Central memory CD8-positive, alpha-beta T cell (primary cell): ENCODE measurements at places on chromosomes 2 and 18.

DNA sequence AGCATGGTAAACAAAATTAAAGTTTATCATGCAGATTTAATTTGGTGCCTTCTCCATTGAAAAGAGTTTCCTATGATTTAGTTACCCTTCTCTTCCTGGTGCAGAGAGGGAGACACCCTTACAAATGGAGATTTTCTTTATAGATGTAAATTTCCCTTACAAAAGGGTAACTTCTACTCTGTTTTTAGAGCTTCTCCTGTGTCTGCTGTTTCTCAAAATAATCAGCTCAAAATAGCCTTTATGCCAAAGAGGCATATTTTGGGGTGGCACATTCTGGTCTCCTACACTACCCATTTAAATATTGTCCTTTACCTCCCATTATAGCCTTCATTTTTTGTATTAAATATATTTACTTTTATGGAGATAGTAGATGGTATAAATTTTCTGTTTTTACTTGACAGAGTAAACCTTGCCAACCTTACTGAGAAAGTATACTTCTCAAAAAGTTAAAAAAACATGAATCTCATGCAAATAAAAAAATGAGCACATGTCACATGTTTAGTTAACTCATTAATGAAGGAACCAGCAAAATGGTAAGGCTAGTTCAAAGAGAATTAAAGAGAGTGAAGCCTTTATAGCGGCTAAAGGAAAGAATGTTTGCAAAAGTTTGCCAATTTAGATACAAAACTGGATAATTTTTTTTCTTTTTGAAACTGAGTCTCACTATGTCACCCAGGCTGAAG lies 83.3 kb upstream of the MSH6 start:
- no peak for DNase-seq

- DNase-seq: no peak
Measured at GRCh38 chr2:189602233-189602632, 21.6 kb upstream of the SLC40A1 start.

DNA sequence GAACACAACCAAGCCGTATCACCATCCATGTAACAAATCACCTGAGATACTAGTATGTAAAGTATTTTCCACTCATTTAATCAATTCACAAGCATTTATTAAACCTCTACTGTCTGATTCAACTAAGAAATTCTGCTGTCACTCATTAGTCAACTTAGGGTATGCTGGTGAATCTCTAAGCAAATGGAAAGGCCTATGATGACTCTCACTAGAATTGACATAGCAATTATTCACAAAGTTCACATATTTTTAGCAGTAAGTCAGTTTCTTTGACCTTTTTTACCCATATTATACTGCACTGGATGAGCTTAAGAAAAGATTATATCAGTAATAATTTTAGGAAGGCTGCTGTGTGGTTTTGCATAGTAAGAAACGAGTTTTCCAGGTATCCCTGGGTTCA lies 130.1 kb downstream of the SLC8A1 start:
- no peak for DNase-seq

GRCh38 chr18:6203791-6204190 lies 210.9 kb downstream of the L3MBTL4 start:
- DNase-seq: no peak

DNA sequence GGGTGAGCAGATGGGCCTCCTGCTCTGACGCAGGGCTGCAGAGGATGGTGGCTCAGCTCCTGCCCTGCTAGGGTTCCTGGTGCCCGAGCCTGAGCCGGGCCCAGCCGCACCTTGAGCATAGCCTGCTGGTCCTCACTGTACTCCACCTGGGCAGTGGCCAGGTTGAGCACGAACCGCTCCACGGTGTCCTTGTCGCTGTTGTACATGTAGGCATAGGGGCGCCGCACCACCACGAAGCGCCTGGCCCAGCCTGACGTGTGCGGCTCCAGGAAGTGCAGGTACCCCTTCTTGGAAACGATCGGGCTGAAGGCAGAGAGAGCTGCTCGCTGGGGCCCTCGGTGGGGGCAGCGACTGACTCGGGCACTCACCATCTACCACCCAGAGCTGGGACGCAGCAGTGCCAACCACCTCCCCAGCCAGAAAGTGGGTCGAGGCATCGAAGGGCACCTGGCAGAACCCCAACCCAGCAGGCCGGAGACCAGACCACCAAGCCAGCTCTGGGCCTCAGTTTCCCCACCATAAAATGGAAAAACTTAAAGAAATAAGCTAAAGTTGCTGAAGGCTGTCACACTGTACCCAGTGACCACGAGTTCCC lies 27.3 kb downstream of the AQP12A start:
- DNase-seq: no peak

GRCh38 chr2:203849010-203849409 lies 18.6 kb upstream of the CTLA4 start:
- DNase-seq: no peak

DNA sequence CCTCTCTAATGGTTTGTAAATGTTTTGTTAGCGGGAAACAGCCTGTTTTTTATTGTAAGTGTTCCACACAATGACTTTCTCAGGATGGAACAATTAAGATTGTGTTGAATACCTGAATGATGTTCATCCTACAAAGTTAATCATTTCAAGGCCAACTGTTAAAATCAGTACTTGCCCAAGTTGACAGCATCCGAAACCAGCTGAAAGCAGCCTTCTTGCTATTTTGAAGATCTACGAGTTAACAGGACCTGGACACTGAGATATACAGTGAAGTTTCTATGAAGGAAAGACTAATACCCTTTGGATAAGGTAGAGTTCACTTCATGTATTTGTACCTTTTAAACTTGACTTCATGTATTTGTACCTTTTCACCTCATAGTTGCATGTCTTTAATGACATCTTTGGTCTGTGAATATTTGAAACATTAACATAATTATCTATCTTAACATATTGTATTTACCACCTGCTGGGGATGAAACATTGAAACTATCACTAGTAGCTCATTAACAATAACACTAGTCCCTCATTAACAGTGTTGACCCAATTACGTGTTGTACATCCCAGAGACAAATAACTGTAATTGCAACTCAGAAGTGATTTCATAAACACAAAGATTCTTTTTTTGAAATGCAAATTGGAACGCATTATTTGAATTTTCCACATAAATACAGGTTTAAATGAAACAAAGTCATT lies 556.0 kb upstream of the MEX3C start:
- no peak for DNase-seq

DNA sequence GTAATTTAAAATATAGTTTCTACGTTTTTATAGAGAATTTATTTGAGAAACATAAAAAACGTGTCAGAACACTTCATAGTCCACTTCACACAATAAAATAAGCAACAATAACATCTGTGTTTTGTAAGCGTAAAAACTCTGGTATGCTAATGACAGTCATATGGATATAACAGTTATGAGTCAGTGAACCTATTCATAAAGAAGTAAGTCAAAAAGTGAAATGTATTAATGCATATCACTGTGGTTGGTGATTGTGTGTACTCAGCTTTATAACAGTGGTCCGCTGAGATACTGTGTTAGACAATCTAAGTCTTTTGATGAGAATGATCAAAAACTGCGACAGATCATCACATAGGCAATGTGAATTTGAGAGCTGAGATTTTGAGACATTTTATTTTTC lies 153.2 kb downstream of the WDR7 start:
- DNase-seq: no peak

DNA sequence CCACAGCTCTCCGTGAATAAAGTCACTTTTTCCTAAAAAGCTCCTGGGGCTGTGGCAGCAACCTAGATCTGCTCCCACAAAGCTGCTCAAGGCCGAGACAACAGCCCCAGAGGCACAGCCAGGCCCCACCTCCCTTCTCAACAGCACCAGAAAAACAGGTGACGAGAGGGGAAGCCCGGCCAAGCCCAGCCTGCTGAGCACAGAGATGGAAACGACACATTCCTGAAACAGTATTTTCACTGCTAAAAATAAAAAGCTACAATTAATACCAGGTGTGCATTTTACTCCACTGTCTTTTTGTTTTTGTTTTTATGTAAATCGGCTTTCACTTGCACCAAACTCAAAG lies 199.3 kb downstream of the HDAC4 start:
- DNase-seq: no peak

DNA sequence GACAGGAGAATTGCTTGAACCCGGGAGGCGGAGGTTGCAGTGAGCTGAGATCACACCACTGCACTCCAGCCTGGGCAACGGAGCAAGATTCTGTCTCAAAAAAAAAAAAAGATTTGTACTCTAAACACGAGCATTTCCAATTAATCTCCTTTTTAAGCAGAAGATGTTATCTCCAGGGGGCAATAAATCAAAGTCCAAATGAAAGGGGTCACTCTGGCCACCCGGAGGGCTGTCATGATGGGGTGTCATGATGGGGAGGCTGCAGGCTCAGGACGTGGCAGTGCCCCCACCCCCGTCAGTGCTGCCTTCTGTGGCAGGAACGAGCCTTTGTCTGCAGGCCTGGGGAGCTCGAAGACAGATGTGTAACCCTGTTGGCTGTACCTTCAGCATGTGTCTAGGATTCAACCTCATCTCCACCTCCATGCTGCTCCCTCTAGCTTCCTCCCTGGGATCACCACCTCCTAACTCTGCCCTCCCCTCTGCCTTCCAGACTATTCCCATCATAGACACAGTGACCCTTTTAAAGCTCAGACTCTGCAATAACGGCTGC lies 76.9 kb upstream of the YWHAQ start:
- DNase-seq: no peak

- no peak for DNase-seq
Measured at GRCh38 chr18:57141208-57142129, 5.4 kb upstream of the BOD1L2 start.

GRCh38 chr2:677056-677958 lies at the start of gene TMEM18:
TMEM18 (minus strand) TSS chr2:677406; CDS start chr2:677345, 61 bp downstream.
- DNase-seq: peak; percentile 99

- DNase-seq: no peak
Measured at GRCh38 chr18:69945220-69946114, 2.2 kb downstream of the CD226 start.

GRCh38 chr18:44588508-44588907 lies 92.2 kb upstream of the SETBP1 start:
- DNase-seq: no peak

DNA sequence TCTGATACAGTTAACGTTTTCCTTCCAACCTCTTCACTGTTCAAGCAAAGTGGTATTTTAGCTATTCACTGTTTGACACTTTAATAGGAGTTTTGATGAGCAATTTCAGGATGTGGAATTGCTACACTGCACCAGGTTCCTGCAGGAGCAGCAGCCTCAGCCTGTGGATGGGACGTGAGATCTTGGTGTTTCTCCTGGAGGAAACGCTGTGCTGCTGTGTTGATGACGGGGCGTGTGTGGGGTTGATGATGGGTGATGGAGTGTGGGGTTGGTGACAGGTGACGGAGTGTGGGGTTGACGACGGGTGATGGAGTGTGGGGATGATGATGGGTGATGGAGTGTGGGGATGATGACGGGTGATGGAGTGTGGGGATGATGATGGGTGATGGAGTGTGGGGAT lies 98.9 kb downstream of the RTP5 start:
- no peak for DNase-seq

DNA sequence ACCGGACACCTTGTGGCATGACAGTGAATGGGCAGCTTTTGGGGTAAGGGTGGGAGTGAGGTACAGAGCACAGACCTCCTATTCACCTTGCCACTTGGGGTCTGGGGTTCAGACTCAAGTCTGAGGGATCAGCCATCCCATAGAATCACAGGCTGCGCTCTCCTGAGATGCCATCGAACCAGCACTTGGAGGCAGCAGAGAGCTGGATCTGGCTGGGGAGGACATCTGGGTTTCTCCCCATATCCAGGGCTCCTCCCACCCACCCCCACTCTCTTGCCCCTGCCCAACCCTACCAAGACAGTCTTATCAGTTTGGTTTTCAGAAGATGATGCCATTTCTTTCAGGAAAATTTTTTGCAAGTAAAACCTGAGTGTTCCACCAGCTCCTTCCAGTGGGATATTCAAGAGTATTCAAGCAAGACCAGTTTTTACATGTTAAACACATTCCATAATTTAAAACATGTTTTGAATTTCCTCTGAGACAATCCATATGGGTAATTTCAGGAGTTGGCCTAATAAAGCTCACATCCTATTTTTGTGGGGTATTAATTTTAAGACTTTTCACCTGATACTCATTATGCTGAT lies 29.2 kb upstream of the TEX44 start:
- DNase-seq: no peak

- no peak for DNase-seq
Measured at GRCh38 chr2:45895241-45895861, 243.9 kb downstream of the PRKCE start.

GRCh38 chr2:199471443-199472057 lies 13.8 kb upstream of the SATB2 start:
- DNase-seq: no peak

DNA sequence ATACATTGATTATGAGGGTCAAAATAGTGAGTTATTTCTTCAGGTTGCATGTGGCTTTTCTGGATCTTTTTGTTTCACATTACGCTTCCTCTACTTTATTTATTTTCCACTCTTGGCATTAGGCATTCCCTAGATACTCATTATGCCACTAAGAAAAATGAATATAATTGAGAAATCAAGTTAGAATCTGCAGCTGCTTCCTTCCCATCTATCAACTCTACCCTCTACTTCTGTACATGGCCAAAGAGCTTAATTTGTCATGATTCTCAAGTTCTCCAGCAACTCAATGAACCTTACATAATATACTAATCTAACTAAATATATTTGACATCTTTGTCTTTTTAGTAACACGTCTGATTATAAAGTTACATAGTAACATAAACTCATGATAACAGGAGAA lies 598.1 kb upstream of the LRRTM4 start:
- DNase-seq: no peak

DNA sequence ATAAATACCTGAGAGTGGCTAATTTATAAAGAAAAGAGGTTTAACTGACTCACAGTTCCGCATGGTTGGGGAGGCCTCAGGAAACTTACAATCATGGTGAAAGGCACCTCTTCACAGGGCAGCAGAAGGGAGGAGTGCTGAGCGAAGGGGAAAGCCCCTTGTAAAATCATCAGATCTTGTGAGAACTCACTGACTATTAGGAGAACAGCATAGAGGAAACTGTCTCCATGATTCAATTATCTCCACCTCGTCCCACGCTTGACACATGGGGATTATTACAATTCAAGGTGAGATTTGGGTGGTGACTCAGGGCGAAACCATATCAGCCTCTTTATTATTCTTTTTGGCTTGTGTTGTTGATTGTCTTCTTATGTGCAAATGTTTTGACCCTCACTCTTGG lies 76.2 kb downstream of the WDR7 start:
- DNase-seq: no peak

DNA sequence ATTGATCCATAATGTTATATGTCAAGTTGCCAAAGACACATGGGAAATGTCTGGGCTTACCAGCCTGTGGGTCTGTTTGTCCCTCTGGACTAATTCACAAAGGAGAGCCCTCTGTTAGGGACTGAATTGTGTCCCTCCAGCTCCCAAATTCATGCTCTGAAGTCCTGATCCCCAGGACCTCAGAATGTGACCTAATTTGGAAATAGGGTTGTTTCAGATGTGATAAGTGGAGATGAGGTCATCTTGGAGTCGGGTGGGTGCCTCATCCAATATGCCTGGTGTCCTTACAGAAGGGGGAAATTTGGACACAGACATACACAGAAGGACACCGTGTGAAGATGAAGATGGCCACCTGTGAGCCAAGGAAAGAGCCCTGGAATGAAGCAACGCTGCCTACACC lies 41.4 kb upstream of the ROCK2 start:
- DNase-seq: no peak

- DNase-seq: no peak
Measured at GRCh38 chr18:24553571-24554285, 93.3 kb downstream of the HRH4 start.

GRCh38 chr2:238905644-238906043 lies 57.8 kb downstream of the TWIST2 start:
- DNase-seq: no peak

- no peak for DNase-seq
Measured at GRCh38 chr2:85516653-85517389, 22.1 kb upstream of the MAT2A start.
